ENCODE measurements at places on chromosomes 16 and 17.

- peak; percentile 76 for DNase-seq
These were observed at the start of gene PRR35 for GRCh38 chr16:560204-560700. PRR35 (plus strand) TSS chr16:560394; CDS start chr16:563295, 2,901 bp downstream.

DNA sequence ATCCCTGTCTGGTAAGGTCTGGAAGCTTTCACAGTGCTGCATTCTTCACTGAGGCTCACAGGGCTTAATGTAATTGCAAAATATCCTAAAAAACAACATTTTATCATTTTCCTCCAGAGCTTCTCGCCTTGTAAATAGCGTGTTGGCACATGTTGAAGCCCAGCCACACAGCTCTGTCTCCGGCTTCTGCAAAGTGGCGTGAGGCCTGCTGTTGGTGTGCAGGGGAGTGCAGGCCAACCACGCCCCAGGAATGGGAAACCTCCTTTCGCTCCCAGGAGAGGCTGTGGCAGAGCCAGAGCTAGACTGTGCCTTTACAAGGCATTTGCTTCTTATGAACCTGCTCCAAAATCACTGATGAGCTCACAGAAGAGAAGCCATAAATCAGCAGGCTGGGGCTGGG, 248.2 kb upstream of the MAF start:
- no peak for DNase-seq

DNA sequence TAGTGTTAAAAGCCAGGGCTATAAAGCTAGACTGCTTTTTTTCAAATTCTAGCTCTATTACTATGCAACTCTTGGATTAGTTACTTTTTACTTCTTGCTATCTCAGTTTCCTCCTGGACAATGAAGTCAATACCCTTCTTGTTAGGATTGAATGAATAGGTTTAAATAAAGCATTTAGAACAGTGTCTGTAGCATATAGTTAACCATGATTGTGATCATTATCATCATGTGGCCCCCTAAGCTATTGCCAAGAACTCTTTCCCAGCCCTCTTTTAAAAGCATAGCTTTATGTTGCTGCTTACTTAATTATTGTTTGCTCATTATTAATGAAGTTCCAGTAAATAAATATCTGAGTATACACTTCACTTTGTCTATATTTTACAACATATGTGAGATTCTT, 4.5 kb downstream of the VMP1 start:
- DNase-seq: no peak

DNA sequence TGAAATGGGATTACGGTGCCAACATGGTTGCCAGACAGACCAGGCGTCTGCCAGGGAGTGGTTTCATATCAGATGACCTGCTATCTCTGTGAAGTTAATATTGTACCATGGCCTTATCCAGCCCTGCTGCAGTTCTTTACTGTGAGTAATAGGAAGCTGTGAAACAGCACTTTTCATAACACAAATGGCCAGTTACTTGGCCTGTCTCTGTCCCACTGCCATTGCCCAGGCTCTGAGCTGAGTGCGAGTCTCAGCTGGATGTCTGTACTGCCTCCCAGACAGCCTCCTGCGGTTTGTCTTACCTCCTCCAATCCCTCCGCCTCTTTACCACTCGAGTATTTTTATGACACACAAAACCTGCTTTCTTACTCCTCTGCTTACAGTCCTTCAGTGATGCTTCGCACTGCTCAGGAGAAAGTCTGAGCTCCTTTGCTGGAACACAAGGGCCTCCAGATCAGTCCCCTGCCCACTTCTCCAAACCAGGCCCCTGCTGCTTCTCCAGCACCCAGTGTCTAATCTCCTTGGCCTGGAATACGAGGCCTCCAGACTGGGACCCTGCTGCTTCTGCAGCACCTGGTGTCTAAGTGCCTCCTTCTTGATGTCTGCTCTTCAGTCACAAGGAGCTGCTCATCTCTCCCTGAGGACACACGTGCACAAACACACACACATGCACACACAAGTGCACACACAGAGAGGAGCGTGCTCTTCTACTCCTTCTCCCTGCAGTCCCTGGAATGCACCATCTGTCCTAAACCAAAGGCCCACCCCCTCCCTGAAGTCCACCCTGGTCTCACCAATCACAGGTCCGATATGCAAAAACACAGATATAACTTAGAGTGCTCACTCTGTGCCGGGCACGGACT, 17.1 kb upstream of the RHOT1 start:
- DNase-seq: peak; percentile 69

DNA sequence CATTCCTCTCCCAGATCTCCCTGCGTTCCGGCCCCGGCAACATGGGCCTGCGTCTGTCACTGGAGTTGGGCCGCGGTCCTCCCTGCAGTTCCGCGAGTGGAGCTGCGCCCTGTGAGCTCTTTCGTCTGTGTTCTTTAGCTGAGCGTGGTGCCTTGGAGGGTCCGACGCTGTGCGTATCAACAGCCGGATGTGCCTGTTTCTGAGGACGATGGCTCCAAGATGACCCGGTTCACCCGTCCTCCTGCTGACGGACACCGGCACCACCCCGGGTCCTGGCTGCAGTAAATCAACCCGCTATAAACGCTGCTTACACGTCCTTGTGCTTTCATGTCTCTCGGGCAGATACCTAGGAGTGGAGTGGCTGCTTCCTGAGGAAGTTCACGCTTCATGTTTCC, 44.8 kb upstream of the GNG13 start:
- DNase-seq: no peak

- DNase-seq: no peak
These were observed 19.6 kb downstream of the CLUAP1 start for GRCh38 chr16:3520413-3520812.

DNA sequence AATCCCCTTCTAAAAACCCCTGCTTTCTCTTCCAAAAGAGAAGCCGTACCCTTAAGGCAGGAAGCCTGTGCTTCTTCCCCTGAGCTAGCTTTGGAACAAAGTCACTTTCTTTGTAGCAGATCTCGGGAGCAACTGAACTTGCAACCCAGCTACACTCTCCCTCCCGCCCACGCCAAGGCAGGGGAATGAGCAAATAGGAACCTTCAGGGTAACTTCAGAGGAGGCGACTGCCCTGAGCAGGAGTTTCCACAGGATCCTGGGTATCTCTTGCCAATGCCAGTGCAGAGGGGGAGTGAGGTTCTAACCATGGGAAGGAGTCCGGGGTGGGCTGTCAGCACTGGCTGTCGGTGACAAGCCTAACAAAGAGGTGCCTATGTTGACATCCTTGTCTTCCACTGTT, 5.9 kb upstream of the PIRT start:
- DNase-seq: no peak

GRCh38 chr16:80599466-80599865, 58.7 kb downstream of the DYNLRB2 start:
- DNase-seq: no peak

DNA sequence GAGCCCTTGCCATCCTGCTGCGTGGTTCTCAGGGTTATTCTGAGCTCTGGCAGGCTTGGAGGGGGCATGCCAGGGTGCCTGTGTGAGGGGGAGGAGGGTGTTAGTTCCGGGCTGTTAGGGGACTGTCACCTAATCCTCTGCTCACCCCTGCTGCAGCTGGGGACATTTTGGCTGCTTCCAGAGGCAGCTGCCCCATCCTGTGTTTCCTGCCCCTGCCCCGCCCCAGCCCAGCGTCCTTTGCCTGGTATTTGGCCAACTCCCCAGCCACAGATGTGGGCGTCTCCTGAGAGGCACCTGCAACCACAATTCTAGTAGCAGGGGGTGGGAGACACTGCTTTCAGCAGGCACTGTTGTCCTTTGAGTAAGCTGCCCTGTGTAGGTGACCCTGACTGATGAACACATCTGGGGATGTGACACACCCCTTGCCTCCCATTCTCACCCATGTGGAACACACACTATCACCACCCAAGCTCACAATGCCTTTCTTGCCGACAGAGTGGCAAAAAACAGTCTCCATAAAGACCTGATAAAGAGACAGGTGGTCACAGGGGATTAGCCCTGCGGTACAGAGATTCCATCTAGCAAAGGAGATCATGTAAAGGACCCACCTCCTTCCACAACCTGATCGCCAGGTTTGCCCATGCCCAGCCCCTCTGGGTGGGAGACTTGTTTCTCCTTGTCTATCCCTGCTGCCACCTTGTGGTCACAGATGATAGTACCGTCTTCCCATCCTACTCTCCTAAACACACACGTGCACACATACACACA, at the start of gene CHRNE:
TSS of gene CHRNE (minus strand) at position 48 of the 768 bp plus-strand sequence. CDS start at position 13, 35 bp downstream.
- peak; percentile 63 for DNase-seq
